ENCODE measurements at places on chromosomes 16 and 17. TPM values are rescaled to one million over a fixed set of nuclear protein-coding genes. Genes with fewer than 3 reads are reported as not detected.

DNA sequence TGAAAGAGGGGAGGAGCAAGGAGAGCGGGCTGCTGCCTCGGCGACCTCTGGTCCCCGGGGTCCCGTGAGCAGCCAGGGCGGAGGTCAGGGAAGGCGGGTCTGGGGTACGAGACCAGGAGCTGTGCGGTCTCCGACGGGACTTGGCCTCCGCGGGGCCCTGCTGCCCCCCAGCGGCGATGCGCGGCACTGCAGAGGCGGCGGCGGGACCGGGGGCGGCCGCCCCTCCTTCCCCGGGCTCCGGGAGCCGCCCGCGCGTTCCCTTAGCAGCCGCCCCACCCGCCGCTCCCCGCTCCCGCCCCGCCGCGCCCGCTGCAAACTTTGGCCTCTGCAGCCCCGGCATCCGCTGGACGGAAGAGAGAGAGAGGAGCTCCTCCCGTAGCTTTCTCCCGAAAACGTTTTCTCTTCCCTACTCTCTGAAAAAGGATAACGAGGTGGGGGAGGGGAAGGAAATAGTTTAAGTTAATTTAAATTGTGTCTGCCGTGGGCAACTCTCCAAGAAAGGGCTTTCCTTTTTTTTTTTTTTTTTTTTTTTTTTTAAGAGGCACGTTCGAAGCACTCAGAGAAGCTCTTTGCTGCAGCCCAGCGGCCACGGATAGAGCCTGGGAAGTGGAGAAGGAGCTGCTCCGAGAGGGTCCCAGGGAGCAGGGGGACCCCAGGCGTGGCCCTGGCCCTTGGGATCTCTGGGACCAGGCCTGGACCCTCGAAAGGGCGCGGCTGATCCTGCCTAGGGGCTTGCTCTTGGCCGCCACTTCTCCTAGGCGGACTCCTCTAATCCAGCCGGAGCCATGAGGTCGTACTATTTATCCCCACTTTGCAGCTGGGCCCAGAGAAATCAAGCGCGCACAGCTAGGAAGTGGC, 43.2 kb downstream of the C16orf82 start:
- DNase-seq = peak; percentile 85

DNA sequence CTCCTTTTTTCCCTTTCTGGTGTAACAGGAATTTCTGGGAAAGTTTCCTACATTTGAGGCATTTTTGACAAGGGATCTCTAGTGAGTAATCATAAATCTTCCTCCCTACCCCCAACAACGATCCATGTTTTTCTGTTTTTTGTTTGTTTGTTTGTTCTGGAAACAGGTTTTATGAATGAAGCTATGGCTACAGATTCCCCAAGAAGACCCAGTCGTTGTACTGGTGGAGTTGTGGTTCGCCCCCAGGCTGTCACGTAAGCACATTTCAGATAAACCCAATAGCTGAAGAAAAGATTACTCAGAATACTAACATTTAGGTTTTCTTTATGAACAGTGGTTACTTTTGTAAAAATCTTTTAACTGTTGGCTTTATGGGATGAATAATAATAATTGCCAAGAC, 1.6 kb downstream of the BCAS3 start:
- no peak for DNase-seq

GRCh38 chr16:2966808-2967191, 2.3 kb upstream of the PAQR4 start:
- DNase-seq = no peak

DNA sequence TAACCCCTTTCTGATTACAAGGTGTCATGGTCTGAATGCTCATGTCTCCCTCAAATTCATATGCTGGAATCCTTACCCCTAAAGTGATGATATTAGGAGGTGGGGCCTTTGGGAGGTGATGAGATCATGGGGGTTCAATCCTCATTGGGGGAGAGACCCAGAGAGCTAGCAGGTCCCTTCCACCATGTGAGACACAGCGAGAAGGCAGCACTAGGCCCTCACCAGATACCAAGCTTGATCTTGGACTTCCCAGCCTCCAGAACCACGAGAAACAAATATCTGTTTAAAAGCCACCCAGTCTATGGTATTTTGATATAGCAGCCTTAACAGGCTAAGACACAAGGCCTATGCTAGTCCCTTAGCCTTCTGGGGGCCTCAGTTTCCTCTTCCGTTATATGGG, 45.9 kb downstream of the MYH11 start:
- no peak for DNase-seq

DNA sequence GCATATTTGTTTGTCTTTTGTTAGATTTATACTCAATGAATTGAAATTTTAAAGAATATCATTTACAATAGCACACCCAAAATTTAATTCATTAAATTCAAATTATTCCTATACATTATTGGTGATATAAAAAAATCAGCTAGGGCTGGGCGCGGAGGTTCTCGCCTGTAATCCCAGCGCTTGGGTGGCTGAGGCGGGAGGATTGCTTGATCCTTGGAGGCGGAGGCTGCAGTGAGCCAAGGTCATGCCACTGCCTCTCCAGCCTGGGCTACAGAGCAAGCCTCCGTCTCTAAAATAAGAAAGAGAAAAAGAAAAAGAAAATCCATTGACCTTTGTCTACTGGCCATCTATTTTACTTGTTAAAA, 4.5 kb upstream of the PRDM7 start:
- no peak for DNase-seq

DNA sequence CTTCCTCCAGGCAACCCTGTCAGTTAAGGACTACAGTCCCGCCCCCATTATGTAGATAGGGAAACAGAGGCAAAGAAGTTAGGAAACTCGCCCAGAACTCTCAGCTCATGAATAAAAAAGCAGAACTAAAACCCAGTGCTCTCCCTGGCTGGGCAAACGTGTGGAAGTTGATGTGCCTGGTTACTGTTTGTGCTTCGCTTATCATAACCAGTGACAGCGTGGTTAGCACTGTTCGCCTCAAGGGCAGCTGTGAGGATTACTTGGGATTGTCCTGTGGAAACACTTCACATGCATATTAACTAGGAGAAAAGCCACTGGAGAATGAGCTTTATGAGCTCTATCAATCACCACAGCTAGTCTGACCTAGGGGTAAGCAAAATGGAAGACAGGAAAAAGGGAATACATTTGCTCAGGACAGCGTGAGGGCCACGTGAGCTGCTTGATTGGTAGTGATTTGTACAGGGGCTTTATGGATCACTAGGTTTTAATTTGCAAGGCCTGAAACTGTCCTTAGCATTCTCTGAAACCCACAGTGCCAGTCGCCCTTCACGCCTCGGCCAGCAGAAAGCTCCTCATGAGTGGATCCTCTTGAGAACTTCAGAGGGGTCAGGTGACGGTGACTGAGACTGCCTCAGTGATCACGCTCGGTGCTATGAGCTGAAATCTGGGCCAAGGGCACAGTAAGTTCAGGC, 19.9 kb downstream of the CYB5D2 start:
- no peak for DNase-seq

DNA sequence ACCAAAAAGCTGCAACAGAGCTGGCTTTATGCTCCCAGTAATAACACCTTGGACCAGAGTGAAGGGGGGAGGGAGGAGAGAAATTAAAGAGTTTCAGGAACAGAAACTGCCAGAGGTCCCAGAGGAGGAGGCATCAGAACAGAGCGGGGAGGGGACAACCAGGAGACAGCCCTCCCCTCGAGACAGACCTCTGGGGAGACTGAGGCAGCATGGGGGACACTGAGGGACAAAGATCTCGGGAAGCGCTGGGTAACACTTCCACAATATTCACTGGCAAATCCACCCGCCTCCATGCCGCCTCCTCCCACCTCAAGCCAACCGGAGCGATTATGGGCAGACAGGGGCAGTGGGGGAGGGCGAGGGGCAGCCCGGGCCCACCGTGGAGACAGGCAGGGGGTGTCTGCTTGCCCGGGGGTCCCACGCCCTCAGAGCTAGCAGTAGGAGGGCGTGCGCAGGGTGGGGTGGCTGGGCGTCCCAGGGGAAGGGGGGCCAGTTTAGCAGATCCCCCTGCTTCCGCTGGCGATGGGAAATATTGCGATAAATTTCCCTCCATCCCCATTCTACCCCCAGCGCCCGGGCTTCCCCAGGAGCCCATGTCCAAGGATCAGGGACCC, 1.2 kb downstream of the PCGF2 start:
- DNase-seq = no peak

DNA sequence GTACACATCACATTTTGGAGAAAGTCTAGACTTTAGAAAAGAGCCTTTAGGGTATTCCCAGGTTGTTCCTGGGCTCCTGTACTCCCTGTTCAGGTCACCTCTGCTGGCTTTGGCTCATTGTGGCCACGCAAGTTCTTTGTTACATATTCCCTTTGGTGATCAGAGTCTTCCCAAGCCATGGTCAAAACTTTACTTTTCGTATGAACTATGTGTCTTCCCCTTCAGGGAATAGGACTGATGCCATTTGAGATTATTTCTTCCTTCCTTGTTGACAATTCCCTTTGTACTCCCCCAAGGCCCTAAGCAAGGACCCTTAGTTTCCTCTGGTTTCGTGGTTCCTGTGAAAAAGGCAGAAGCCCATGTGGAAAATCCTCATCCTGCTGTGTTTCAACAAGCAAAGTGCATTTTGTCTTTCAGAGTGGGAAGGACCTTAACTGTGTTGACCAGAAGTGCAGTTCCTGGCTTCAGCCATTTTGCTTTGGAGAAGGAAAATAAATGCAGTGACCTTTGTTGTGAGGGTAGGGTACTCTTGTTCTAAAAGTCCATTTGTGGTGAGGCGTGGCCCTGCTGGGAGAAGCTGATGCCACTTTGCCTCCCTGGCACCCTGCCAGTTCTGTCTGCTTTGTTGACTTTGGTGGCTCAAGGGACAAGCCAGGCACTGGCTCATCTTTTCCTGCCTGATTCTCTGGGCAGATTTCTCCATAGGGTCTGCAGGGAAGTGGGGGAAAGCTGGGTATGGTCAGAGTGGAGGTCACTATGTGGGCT, 55.1 kb downstream of the ZNRF1 start:
- DNase-seq = peak; percentile 52

NPW gene
- total RNA-seq = 105 TPM

- no peak for DNase-seq
Observed at GRCh38 chr16:3492356-3492755, 2.9 kb downstream of the C16orf90 start.

DNA sequence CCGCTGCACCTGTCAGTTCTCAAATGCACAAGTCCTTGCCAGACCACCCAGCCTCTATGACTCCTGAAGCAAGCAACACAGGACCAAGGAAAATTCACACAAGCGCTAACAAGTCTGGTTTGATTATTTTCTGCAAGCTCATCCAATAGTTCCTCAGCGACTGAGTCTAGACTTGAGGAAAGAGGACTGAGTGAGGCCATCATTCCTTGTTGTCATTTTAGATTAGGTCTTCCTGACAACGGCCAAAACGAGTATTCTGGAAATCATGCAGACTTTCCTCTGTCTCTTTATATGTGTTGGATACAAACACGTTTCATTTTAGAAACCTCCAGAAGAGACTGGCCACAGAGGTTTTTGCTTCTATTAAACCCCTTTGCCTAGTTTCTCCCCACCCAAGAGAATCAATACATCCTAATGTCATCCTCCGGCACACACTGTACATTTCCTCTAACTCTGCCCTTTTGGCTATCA, 561 bp downstream of the CCDC47 start:
- peak; percentile 22 for DNase-seq

All from A673 (cell line).